ENCODE measurements at places on chromosomes 3 and 15.

GRCh38 chr15:79967298-79968182, 3.5 kb downstream of the BCL2A1 start:
- DNase-seq = peak; percentile 56

GRCh38 chr3:30544812-30545211, 61.6 kb upstream of the TGFBR2 start:
- DNase-seq = peak; percentile 11

DNA sequence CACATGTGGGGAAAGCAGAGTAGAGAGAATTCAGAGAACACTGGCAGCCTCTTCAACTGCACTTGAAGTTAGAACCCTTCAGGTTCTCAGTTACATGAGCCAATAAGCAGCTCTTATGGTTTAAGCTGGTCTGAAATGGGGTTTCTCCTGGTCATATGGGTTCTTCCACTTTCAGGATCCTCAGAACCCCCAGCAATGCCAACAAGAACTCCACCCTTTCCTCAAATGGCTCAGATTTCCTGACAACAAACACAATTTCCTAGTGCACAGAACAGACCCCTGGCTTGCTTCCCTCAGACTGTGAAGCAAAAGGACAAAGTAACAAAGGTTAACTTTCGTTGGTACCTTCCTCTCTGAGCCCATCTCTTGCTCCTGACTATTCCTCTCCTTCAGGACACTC, 23.9 kb upstream of the FRMD4B start:
- DNase-seq = no peak

- peak; percentile 55 for DNase-seq
These were observed at the start of gene PARP15 for GRCh38 chr3:122577409-122578031. Gene PARP15, plus strand, starts transcription at chr3:122577650. Its CDS starts 18 bp downstream, at chr3:122577668.

GRCh38 chr3:27209617-27210264, 159.4 kb downstream of the NEK10 start:
- DNase-seq = no peak

DNA sequence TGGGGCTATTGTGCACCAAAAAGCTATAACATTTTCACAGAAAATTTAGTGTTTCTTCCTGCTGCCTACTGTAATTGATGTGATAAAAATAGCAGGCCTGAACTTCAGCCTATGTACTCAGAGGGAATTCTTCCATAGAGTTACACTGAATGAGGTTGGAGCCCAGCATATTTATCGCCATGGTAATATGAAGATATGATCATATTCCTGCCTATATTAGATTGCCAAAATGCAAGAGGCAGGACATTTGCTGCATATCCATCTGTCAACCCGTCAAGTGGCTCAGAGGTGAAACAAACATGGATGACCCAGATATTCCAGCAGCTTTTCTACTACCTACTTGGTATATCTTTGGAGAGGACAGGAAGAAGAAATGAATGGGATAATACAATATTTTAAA, 1150.6 kb downstream of the TBL1XR1 start:
- no peak for DNase-seq

DNA sequence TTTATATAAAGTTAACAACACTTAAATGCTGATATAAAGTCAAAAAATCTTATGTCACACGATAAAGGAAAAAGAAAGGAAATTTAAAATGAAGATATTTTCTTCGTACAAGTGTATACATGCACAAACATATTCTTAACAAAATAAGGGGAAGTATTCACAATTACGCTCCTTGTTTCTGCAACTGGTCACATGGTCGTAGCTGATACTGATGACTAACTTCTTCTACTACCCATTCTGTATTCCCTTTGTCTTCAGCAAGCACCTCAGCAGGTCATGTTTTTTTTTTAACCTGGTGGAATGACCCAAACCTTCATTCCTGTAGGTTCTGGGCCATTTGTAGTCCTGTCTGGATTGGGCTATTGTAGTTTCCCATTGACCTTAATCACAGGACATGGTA, 30.0 kb upstream of the CMTM8 start:
- no peak for DNase-seq

DNA sequence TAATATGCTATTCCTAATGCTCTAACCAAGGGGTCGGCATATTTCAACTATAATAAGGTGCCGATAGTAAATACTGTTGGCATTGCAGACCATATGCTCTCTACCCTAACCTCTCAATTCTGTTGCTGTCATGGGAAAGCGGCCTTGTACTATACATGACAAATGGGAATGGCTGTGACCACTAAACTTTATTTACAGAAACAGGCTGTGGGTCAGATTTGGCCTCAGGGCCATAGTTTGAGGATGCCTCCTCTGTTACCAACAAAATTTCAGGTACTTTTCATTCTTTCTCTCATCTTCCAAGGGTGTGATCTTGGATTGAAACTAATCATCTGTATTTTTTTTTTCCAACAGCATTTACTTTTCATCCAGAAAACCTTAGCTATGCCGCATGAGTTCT, 242.0 kb downstream of the MAGI1 start:
- no peak for DNase-seq

DNA sequence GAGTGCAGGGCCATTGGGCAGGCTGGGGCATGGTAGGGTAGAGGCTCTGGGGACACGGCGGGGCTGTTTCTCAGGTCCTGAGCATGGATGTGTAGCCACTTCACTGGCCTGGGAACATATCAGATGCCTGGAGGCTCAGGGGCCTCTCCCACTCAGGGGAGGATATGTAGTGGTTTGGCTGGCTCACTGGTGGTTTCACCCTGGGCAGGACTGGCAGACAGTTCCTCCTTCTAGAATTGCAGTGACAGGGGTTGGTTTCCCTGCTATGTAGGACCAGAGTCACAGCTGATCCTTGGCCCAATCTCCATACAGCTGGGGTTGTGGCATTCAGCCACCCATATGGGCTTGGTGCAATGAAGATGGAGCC, 4.8 kb upstream of the ARHGAP31 start:
- no peak for DNase-seq

GRCh38 chr3:186075489-186075888, 33.4 kb downstream of the ETV5 start:
- DNase-seq = no peak

- DNase-seq = no peak
These were observed 71.2 kb downstream of the OTOL1 start for GRCh38 chr3:161567577-161568361.

DNA sequence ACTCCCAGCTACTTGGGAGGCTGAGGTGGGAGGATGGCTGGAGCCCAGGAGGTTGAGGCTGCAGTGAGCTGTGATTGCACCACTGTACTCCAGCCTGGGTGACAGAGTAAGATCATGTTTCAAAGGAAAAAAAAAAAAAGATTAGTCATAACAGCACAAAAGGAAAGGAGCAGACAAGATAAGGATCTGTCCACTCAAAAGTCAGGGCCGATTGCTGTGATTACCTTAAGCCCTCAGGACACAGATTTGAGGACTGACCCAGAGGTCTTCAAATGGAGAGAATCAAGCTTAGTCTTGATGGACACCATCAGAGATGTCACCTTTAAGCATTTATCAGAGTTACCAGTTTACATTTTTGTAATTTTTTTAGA, 23.9 kb upstream of the HEG1 start:
- DNase-seq = no peak

GRCh38 chr3:17070161-17070959, 185.6 kb downstream of the PLCL2 start:
- DNase-seq = no peak

GRCh38 chr3:157117875-157118654, 41.9 kb downstream of the CCNL1 start:
- DNase-seq = no peak

DNA sequence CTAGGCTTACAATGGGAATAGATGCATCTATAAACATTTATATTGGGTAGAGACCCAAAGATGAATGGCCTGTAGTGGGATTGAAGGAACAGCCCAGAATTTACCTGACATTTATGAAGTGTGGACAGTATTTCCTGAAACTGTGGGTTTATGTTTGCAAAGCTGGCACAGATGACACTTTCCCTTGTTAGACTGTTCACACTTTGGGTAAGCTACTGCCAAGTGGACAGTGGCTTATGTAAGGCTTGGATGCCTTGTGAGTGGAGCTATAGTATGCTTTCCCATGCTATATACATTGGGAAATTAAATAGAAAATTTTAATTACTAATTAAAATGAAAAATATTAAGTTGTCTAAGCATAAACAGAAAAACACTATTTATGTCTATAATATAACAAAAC, 48.5 kb downstream of the STARD9 start:
- no peak for DNase-seq

DNA sequence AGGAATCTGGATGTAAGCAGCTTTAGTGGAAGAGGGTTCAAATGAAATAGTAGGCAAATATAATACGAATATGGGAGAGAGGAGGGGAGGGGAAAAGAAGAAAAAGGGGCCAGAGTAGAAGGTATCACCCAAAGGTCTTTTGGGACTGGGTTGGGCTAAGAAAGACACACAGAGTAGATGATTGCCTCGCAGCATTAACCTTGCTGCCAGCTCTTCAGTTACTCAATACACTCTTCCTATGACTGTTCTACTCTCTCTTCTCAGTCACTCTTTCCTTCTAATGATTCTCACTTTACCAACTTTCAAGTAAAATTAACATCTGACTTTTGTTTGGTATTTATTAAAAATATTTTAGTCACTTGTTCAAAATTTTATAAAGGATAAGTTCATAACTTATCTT, 52.8 kb downstream of the CLASP2 start:
- DNase-seq = no peak

DNA sequence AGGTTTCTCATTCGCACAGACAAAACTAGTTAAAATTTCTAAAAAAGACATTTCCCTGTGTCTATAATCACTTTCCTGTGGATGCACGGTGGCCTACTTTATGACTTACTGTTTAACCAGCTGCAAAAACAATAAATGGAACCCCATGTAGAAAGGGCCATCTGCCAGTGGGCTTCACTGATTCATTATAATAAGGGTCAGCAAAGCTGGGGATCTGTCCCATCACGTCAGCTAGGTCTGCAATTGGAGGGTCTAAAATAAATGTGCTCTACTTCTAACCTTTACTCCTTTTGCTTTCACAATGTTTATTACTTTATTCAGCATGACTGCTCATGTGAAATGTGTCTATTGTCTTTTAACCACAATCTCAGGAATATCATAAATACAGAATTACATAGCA, 43.1 kb upstream of the NMD3 start:
- no peak for DNase-seq

- DNase-seq = no peak
These were observed 124.2 kb upstream of the ADPGK start for GRCh38 chr15:72907733-72908132.

GRCh38 chr3:190042558-190042957, 78.1 kb downstream of the P3H2 start:
- no peak for DNase-seq

DNA sequence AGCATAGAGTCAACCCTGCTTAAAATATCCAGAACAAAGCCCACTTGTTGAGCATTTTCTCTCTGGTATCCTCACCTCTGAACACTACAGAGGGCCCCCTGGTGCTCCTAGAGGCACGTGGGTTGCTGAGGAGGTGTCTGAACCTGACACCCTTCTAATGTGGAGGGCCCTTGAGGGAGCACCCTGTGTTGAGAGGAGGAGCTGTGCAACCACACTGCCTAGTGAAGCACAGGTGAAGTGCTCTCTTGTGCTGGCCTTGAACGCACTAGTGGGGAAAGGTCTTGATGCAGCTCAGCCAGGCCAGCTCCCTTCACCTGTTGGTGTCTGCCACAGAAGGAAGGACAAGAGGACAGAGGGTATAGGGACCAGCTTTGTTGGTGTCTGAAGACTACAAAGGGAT, 51.9 kb downstream of the CCK start:
- no peak for DNase-seq

- no peak for DNase-seq
These were observed 141.8 kb upstream of the BNIP2 start for GRCh38 chr15:59830873-59831272.

DNA sequence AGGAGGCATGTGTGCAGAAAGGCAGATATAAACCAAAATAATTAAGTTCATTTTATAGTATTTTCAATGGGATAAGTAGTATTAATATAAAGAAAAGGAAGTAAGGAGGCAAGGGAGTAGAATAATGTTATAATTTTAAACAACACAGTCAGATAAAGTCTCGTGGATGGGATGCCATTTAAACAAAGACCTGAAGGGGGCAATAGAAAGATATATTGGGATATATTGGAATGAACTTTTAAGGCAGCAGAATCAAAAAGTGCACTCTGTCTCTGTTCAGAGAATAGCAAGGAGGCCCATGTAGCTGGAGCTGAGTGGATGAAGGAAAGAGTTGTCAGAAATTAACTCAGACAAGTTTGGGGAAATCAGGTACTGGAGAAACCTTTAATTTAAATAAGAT, 158.7 kb downstream of the CGGBP1 start:
- DNase-seq = no peak

- no peak for DNase-seq
These were observed 35.1 kb downstream of the UMPS start for GRCh38 chr3:124765197-124765840.

GRCh38 chr3:130378677-130379191, 33.3 kb downstream of the COL6A5 start:
- DNase-seq = no peak

- no peak for DNase-seq
These were observed 20.9 kb downstream of the PIK3R4 start for GRCh38 chr3:130725746-130726145.

DNA sequence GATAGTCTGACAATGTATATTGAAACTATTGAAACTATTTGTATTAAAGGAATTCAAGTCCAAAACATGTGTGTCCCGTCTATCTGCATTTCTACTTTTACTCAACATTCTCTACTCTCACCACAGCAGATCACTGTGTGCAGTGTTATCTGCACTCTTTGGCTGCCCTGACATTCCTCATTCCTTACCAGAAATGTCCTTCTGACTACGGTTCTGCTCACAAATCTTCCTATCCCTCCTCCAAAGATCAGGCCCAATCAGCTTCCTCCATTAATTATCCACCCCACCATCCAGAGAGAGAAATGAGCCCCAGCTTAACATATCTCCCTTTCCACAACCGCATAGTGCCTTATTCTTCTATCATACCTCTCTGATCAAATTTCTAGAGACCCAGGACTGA, 94.7 kb downstream of the TBL1XR1 start:
- DNase-seq = no peak

DNA sequence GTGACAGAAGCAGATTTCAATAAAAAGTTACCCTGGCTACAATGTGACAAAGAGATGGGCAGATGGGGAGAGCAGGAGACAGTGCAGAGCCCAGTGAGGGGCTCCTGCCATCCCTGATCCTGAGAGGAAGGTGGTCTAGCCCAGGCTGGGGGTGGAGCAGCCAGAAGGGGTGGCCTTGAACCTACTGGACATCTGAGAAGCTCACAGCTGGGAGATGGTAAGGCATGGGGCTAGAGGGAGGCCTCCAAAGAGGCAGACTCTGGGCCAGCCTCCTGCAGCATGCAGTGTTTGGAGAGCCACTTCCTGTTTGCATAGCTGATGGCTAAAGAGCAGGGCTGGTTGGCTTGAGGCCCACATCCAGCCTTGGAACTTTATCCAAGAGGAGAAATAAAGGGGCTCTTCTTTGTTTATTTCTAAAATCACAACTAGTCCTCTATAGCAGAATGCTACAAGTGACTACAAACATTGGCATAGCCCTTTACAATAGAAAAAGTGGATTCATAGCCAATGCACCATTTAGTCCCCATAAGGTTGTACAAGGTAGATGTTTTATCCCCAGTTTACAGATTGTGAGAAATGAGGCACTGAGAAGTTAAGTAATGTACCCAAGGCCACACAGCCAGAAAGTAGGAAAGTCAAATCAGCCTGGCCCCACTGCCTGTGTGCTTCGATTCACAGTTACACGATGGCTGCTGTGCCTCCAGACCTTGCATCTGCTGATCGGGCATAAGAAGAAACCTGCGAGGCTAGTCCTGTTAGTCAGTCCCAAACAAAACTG, 4.6 kb downstream of the EFCC1 start:
- no peak for DNase-seq

GRCh38 chr3:45939341-45939771, 3.9 kb upstream of the CXCR6 start:
- DNase-seq = no peak

GRCh38 chr15:69059557-69059943, 45.1 kb downstream of the NOX5 start:
- DNase-seq = no peak
